ENCODE measurements at places on chromosomes 13 and 19. TPM values are rescaled to one million over a fixed set of nuclear protein-coding genes. Genes with fewer than 3 reads are reported as not detected.

Gene ZNF541
- total RNA-seq, result 0.40 TPM

Gene SYT3
- total RNA-seq, result 0.32 TPM

Gene GNG8
- total RNA-seq, result not detected

Gene S1PR4
- 59.2 TPM for total RNA-seq

Gene DACT3
- total RNA-seq, result 6.1 TPM

Gene PSPC1
- total RNA-seq, result 70.8 TPM

Gene AKT1S1
- total RNA-seq, result 12.2 TPM

Gene DOCK9
- 52.7 TPM for total RNA-seq

Gene SMIM17
- total RNA-seq, result 0.67 TPM

Gene CEACAM1
- total RNA-seq, result 33.4 TPM

Gene C19orf67
- total RNA-seq, result not detected

Gene ACP4
- not detected for total RNA-seq

Data from spleen (tissue), 13 donors.